ENCODE measurements at places on chromosomes 4 and X.

DNA sequence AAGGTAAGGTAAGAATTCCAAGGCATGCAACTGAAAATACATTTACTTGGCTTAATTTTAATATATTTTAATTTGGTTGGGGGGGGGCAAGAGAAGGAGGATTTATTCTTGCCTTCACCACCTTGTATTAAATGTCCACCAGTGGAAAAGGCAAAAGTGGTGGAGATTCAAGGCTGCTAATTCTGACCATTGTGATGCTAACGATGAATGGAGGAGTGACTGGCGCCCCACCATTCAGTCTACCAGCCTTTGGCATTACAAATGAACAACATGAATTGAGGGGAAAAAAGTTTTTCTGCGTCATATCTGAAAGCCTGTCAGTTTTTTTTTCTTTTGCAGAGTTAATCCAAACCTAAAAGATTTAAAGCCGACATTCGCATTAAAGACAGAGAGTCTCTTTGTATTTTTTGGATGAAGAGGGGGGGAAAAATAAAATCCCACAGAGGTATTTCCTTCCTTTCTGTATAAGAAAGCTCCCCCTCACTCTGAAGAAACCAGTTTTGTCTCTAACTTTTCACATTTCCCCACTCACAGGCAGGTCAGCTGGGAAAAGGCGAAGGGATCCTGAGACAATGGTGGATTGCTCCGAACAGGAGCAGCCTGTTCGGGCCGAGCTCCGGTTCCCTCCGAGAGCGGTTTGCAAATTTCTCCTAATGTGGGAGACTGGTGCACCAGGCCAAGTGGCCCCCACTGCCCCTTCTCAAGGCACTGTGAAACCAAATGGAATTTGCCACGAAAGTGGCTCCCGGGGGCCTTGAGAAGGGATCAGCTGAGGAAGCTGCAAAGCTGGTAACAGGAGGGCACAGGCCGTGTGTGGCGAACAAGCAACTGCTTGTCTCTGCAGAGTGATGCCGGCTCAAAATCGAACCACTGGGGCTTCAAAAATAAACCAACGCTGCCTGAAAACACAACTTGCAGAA is 28.1 kb downstream of the SHISA3 start:
- DNase-seq, result no peak

DNA sequence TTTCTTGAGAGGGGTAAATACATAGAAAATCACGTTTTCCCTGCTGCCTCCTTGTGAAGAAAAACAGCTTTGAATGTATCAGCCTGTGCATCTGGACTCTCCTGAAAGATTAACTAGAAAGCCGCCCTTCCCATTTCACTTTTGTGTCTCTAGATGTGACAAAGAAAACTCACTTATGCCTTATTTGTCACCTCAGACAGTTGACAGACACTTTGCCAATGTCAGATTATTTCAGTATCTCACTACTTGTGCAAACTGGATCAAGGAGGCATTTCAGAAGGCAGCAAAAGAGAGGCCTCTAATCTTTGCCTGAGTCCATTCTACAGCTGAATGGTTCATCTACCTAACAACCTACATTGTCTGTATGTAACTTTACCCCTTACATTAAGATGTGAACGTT is 754.9 kb downstream of the RPA4 start:
- DNase-seq, result no peak

- DNase-seq, result no peak
Measured at GRCh38 chr4:93996895-93997294, 168.3 kb downstream of the ATOH1 start.

DNA sequence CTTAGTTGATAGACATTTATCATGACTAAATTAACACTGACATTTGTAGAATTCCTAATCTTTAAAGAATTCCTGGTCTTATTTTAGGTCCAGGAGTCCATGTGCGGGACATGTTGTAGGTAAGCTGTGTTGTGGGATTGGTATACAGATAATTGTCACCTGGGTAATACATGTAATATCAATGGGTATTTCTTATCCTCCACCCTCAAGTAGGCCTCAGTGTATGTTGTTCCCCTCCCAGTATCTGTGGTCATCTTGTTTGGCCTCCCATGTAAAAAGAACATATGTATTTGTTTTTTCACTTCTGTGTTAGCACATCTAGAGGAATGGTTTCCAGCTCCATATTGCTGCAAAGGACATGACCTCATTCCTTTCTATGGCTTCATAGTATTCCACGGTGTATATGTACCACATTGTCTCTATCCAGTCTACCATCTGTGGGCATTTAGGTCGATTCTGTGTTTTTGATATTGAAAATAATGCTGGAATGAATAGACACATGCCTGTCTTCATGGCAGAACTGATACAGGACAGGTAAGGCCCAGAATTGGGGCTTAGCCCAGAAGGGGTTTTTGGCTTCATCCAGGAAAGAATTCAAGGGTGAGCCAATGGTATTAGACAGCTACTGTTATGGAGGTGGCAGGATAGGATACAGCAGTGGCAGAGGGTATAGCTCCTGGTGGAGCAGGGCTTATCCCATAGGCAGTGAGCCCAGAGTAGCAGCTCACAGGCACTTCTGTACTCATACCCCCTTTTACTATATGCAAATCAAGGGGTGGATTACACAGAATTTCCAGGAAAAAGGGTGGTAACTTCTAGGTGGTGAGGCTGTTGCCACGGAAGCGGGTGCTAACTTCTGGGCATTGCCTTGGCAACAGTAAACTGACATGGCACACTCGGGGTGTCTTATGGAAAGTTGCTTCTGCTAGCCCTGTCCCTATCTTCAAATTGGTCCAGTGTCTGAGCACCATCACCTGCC is 66.1 kb upstream of the WDR1 start:
- no peak for DNase-seq

DNA sequence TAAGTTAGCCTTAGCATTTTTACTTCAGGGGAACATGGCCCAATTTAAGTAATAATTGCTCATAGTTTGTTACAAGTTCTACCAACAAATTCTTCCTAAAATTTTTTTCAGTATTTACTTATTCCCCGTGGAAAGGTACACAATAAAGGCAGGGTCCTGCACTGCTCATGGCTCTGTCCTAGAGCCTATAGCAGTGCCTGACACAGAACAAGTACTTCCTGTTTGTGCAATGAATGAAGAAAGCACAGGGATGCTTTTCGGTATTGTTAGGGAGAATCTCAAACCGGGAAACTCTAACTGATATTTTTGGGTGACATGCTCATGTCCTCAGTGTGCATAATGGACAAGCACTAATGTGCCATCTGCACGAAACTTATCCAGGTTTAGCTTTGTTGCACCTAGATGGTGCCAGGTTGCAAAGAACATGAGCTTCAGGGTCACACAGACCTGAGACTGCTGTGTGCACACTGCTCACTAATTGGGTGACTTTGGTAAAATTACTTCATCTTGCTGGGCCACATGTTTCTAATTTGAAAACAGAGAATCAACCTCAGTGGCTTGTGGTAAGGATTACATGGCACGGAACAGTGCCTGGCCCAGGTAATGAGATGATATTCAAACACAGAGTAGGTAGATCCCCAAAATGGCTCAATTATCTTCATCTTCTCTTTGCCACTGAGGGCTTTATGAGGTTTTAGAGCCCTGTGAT is 175.8 kb upstream of the NPY2R start:
- DNase-seq, result no peak

- no peak for DNase-seq
Measured at GRCh38 chr4:184383497-184384055, 90.8 kb downstream of the IRF2 start.

DNA sequence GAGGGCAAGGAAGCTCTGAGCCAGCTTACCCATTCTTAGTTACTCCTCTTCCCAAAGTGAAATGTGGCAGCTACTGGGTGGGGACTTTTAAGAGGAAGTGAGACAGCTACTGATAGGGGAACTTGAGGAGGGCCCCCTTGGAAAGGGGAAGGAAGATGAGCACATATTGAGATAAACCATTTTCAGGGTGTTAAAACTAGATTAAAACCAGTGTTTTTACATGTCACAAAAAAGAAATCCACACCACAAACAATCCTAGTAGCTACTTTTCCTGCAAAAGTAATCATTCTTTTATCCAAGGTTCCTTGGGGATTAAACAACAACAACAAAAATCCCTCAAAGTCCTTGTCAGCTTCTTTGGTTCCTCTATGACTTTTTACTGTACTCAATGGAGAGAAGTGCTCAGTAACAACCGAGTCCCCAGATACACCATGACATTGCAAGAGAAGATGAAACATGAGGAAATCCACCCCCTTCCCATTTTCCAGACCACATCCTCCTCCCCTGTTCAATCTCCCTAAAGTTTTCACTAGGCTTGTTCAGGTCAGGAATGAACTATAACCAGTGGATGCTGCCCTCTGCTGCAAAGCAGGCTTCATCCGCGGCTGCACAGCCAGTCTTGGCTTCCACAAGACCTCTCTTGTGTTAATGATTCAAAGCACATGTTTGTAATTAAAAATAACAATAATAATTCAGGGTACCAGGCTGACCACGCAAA is 113.5 kb upstream of the TMEM164 start:
- no peak for DNase-seq

DNA sequence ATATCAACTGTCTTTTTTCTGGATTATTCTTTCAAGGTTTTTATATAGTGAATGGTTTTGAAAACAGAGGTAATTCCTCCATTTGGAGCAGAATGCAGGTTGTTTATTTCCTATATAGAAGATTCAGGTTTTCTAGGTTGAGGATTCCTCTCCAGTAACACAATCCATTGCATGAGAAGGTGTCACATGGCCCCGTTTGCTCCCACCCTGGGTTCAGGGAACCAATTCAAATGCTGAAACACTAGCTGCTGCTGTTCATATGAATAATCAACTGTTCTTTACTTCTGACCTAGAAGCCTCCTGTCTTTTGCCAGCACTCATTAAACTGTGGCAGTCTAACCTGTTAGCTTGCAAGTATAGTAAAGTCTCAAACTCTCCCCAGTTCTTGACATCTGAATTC is 1316.9 kb upstream of the TENM3 start:
- DNase-seq, result no peak

GRCh38 chr4:41144812-41145211 is 69.5 kb downstream of the APBB2 start:
- DNase-seq, result no peak

GRCh38 chr4:182700362-182701160 is 216.6 kb downstream of the DCTD start:
- DNase-seq, result no peak

DNA sequence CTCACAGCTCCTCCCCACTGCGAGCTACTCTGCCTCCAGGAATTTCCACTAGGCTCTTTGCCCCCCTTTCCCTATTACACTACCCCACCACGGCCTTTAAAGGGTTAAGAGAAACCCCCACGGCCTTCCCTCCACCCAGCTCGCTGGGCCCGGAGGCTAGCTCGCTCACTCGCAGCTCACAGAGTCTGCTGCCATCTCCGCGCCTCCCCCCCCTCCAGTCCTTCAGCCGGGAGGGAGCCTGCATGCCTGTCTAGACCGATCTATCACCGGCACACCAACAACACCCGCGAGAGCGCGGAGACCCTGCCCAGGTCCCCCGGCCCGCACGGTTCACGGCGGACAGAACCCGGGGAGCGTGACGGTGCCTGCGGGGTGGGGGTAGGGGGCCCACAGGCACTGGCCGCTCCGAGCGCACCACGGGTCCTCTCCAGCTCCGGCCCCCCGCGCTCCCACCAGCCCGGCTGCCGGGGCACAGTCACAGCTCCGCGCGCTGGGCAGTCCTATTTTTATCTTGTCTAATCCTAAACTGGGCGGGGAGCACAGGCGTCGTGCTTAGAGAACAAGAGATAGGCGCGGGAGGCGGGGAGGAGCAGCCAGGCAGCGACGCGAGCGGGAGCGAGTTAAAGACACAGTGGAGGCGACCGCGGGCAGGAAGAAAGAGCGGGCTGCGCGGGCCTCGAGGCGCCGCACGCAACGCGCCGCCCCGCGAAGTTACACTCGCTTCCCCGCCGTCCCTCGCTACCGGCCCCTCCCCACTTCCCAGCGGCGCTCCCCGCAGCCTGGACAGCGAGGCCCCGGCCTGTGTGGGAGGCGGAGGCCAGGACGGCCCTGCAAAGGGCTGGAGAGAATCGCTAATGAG is 3.5 kb downstream of the BCOR start:
- no peak for DNase-seq

DNA sequence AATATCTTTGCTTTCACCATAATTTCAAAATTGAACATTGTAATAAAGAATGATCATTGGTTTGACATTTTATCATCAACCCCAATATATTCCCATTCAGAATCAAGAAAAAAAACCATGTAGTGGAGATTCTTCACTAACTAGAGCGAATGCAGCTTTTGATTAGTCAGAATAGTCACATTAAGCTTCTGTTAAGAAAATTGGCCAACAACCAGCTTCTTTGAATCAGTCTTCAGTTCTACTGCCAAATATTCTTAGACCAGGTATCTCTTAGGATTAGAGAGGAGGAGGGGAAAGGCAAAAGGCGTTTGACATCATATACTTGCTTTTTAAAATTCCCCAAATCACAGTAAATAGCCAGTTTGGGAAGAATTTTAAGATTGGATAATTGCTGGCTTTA is 22.2 kb upstream of the TBC1D8B start:
- DNase-seq, result no peak

- no peak for DNase-seq
Measured at GRCh38 chrX:41118156-41118555, 32.9 kb downstream of the USP9X start.

DNA sequence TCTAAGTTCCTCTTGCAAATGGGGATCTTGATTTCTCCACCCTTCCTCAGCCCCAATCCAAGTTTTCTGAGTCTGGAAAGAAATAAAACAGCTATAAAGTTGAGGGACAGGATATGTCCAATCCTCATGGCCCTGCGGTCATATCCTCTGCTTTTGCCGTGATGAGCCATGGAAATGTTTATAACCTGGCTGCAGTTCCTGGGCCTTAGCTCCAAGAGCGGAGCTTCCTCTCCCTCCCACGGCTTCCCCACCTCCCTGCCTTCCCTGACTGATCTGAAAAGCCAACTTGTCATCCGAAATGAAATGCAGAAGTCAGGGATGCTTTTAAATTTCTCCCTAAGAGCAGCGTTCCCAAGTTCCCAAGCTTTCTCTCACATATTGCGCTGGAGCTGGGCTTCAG is 221.5 kb upstream of the SFRP2 start:
- DNase-seq, result no peak

- DNase-seq, result no peak
Measured at GRCh38 chr4:7366180-7366945, 68.4 kb downstream of the PSAPL1 start.

GRCh38 chr4:109611045-109611646 is 51.1 kb downstream of the MCUB start:
- DNase-seq, result no peak

All from activated T-cell treated with anti-CD3 and anti-CD28 coated beads for 24 hours (primary cell).